Heart left ventricle (tissue), 16 donors: ENCODE measurements at places on chromosomes 3 and 15. TPM values are rescaled to one million over a fixed set of nuclear protein-coding genes. Genes with fewer than 3 reads are reported as not detected.

The CLRN1 gene
- total RNA-seq, result not detected

The NEK4 gene
- total RNA-seq, result 13.9 TPM

DNA sequence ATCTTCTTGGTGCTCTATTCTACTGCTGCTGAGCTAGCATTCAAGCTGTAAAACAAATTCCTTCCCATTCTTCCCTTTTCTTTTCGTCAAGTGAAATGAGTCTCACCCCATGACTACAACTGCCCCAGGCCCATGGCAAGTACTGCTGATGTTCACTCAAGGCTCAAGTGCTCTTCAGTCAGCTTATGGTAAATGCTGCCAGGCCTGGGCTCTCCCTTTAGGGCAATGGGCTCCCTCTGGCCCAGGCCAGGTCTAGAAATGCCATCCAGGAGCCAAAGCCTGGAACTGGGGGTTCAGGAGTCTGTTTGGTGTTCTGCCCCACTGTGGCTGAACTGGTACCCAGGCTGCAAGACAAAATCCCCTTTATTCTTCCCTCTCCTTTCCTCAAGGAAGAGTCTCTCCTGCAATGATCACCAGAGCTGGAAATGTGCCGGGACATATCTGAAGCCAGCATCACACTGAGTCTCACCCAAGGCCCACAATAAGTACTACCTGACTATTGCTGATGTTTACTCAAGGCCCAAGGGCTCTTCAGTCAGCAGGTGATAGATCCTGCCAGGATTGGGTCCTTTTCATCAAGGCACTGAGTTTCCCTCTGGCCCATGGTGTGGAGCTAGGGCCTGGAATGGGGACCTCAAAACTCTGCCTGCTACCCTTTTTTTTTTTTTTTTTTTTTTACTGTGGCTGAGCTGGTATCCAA, 205.0 kb upstream of the STAC start:
- no peaks in the 10 kb centered on the region for H3K4me1 ChIP-seq
- H3K27ac ChIP-seq, result no peak overlapping the region
- no peak for DNase-seq
- no peaks in the 10 kb centered on the region for H3K36me3 ChIP-seq
- no peak overlapping the region for H3K4me3 ChIP-seq

GRCh38 chr3:31878231-31878838, 102.7 kb downstream of the OSBPL10 start:
- H3K4me1 ChIP-seq, result no peaks in the 10 kb centered on the region
- no peaks in the 10 kb centered on the region for H3K36me3 ChIP-seq
- H3K27me3 ChIP-seq, result no peaks in the 10 kb centered on the region
- DNase-seq, result no peak
- no peak overlapping the region for H3K4me3 ChIP-seq

DNA sequence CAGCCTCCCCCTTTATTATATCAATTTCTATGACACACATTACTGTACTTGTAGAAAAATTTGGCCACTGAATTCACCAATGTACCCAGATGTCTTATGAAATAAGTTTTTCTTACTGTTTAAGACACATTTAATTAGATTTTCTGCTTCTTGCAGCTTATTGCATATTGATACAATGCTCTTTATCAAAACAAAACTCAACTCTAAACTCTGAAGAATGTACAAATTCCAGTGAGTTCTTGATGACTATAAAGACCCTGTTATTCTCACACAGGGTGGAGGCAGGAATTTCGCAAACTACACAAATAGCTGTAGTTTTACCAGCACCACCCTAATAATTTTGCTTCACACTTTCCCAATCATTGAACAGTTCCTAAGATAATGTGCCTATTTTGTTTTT, 22.0 kb downstream of the CMTM6 start:
- H3K4me1 ChIP-seq, result no peaks in the 10 kb centered on the region
- no peak overlapping the region for H3K4me3 ChIP-seq
- H3K27me3 ChIP-seq, result no peaks in the 10 kb centered on the region
- no peaks in the 10 kb centered on the region for H3K36me3 ChIP-seq

DNA sequence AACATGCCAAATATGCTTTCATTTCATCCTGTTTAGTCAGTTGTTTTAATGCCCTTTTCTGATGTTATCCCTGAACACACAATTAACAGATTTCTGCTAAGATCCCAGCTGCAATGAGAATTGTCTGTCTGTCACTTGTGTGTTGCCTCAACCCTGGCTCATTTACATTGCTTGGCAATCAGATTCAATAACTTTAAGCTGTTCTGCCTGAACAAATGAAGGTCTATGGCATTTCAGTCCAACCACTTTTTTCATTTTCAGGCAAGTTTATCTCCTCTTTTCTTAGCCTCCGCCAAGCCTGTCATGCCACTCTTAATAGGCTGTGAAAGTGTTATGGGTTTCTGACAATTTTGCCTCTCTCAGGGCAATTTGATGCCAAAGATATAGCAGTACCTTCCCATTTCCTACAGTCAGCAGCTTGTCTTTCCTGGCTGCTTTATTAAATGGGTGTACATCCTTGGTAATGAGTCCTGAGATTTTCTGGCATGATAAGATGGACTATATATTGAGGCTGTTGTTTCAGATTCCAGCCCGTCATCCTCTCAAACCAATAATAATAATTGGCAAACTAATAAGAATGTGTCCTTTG, 68.7 kb upstream of the ADAMTS9 start:
- no peaks in the 10 kb centered on the region for H3K27me3 ChIP-seq
- no peak overlapping the region for H3K4me3 ChIP-seq
- no peaks in the 10 kb centered on the region for H3K36me3 ChIP-seq

GRCh38 chr3:146390006-146390772, 79.2 kb downstream of the PLSCR2 start:
- H3K27ac ChIP-seq, result peak overlapping the region; percentile 34
- peaks cover 5% of the 10 kb centered on the region for H3K4me1 ChIP-seq
- H3K36me3 ChIP-seq, result no peaks in the 10 kb centered on the region
- no peaks in the 10 kb centered on the region for H3K27me3 ChIP-seq
- H3K4me3 ChIP-seq, result no peak overlapping the region

GRCh38 chr3:144055604-144056003, 84.0 kb downstream of the DIPK2A start:
- no peak overlapping the region for H3K27ac ChIP-seq
- H3K4me1 ChIP-seq, result no peaks in the 10 kb centered on the region
- no peaks in the 10 kb centered on the region for H3K27me3 ChIP-seq
- DNase-seq, result no peak

GRCh38 chr3:101224739-101225138, 95.6 kb downstream of the IMPG2 start:
- no peak overlapping the region for H3K27ac ChIP-seq
- H3K4me3 ChIP-seq, result no peak overlapping the region
- no peaks in the 10 kb centered on the region for H3K27me3 ChIP-seq
- no peaks in the 10 kb centered on the region for H3K36me3 ChIP-seq
- no peak for DNase-seq
- H3K4me1 ChIP-seq, result no peaks in the 10 kb centered on the region

DNA sequence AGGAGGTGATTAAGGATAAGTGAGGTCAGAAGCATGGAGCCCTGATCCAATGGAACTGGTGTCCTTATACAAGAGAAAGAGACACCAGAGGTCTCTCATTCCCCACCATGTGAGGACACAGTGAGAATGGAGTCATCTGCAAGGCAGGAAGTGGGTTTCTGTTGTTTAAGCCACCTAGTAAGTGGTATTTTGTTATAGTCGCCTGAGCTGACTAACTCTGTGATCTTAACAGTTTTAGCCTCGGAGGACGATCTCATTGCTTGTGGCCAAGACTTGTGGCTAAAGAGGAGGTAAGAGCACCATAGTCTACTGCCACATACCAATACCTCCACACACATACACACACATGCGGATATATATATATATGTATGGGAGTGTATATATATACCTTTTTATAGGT, 73.8 kb downstream of the MCTP2 start:
- H3K4me1 ChIP-seq, result no peaks in the 10 kb centered on the region
- no peak overlapping the region for H3K27ac ChIP-seq
- H3K4me3 ChIP-seq, result no peak overlapping the region
- no peaks in the 10 kb centered on the region for H3K27me3 ChIP-seq
- no peaks in the 10 kb centered on the region for H3K36me3 ChIP-seq
- DNase-seq, result no peak

DNA sequence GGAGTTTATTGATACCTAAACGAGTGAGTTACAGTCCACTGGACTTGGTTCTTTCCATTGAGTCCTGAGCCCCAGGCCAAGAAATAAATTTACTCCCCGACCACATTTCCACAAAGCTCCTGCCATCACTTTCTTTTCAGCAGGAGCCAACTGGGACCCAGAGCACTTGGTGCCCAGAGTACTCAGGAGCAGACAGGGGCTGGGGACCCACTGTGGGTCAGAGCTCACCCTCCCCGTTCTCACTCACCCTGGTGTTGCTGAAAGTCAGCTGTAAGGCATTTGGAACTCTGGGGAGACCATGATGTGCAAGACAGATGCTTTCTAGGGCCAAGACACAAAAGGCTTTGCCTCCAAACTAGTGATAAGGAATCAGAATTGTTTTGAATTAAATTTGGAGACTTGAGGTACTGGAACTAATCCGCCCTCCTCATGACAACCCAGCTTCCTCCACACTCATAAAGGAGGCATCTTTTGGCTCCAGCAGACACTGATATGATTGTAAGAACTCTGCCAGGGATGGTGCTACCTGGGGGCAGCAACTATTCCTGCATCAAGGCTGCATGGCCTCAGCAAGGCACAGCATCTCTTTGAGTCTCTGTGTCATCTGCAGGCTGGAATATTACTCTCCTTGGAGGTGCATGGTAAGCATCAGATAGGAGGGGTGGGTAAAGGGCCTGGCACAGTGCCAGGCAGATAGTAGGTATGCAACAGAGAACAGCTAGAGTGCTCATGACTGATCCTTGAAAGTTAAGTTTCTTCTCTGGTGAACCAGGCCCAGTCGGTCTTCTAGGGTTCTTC, 7.3 kb upstream of the CAMK1 start:
- H3K36me3 ChIP-seq, result peaks cover 5% of the 10 kb centered on the region
- no peaks in the 10 kb centered on the region for H3K27me3 ChIP-seq
- H3K27ac ChIP-seq, result no peak overlapping the region
- peaks cover 55% of the 10 kb centered on the region for H3K4me1 ChIP-seq

DNA sequence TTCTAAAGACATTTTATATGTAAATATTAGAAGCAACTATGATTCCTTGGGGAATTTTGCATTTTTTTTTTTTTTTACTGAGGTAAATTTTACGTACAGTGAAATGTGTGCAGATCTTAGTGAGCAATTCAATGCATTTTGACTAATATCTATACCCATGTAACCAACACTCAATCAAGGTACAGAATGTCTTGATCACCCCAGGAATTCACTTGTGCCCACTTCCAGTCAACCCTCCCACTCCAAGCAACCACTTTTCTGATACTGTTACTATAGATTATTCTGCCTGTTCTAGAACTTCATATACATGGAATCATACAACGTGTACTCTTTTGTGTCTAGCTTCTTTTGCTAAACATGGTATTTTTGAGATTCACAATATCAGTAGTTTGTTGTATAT, 45.1 kb upstream of the MGLL start:
- no peaks in the 10 kb centered on the region for H3K4me1 ChIP-seq
- no peaks in the 10 kb centered on the region for H3K36me3 ChIP-seq
- H3K4me3 ChIP-seq, result no peak overlapping the region
- no peaks in the 10 kb centered on the region for H3K27me3 ChIP-seq
- no peak for DNase-seq

The UBAP1L gene
- total RNA-seq, result 1.4 TPM

GRCh38 chr3:128312271-128312670, 154.4 kb downstream of the DNAJB8 start:
- no peak for DNase-seq
- no peak overlapping the region for H3K4me3 ChIP-seq
- no peaks in the 10 kb centered on the region for H3K36me3 ChIP-seq
- peaks cover 3% of the 10 kb centered on the region for H3K4me1 ChIP-seq
- H3K27ac ChIP-seq, result no peak overlapping the region

GRCh38 chr15:80849308-80849707, 70.1 kb downstream of the CEMIP start:
- no peaks in the 10 kb centered on the region for H3K36me3 ChIP-seq
- H3K4me3 ChIP-seq, result no peak overlapping the region
- DNase-seq, result no peak
- H3K27ac ChIP-seq, result no peak overlapping the region
- no peaks in the 10 kb centered on the region for H3K4me1 ChIP-seq

The GATM gene
- 121 TPM for total RNA-seq

The ASB14 gene
- 1.7 TPM for total RNA-seq

The ECT2 gene
- total RNA-seq, result 3.4 TPM

The POLR2H gene
- 15.2 TPM for total RNA-seq

GRCh38 chr3:129132097-129132866, 10.7 kb upstream of the RAB43 start:
- no peak for DNase-seq
- peaks cover 100% of the 10 kb centered on the region for H3K36me3 ChIP-seq
- H3K4me1 ChIP-seq, result no peaks in the 10 kb centered on the region
- no peak overlapping the region for H3K27ac ChIP-seq

The RTP3 gene
- total RNA-seq, result not detected

The GHSR gene
- total RNA-seq, result not detected

GRCh38 chr15:85421116-85421925, 40.9 kb downstream of the AKAP13 start:
- no peaks in the 10 kb centered on the region for H3K36me3 ChIP-seq
- H3K4me3 ChIP-seq, result no peak overlapping the region
- peaks cover 72% of the 10 kb centered on the region for H3K4me1 ChIP-seq

The STRA6 gene
- total RNA-seq, result 0.24 TPM

The RBP2 gene
- total RNA-seq, result not detected

The C3orf85 gene
- not detected for total RNA-seq

The FGD5 gene
- 10.2 TPM for total RNA-seq

The AGBL1 gene
- not detected for total RNA-seq

DNA sequence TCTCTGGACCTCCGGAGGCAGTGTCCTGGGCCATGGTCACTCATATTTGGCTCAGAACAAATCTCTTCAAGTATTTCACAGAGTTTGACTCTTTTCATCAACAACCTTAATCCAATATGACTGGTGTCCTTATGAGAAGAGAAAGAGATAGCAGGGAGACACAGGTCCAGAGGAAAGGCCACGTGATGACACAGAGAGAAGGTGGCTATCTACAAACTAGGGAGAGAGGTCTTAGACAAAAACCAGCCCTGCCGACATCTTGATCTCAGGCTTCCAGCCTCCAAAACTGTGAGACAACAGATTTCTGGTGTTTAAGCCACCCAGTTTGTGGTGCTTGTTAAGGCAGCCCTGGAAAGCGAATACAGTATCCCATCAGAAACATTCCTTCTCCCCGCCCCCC, 237.1 kb upstream of the PROK2 start:
- no peak overlapping the region for H3K4me3 ChIP-seq
- no peaks in the 10 kb centered on the region for H3K27me3 ChIP-seq

GRCh38 chr3:49654176-49654825, 19.9 kb upstream of the APEH start:
- H3K27me3 ChIP-seq, result no peaks in the 10 kb centered on the region
- no peak overlapping the region for H3K27ac ChIP-seq
- H3K4me3 ChIP-seq, result no peak overlapping the region
- H3K36me3 ChIP-seq, result no peaks in the 10 kb centered on the region
- no peak for DNase-seq

- H3K27ac ChIP-seq, result no peak overlapping the region
- H3K4me1 ChIP-seq, result no peaks in the 10 kb centered on the region
- DNase-seq, result no peak
- H3K36me3 ChIP-seq, result no peaks in the 10 kb centered on the region
- H3K4me3 ChIP-seq, result no peak overlapping the region
These were observed 476.5 kb upstream of the WNT5A start for GRCh38 chr3:55963601-55964000.

GRCh38 chr3:80000022-80000421, 232.2 kb upstream of the ROBO1 start:
- no peaks in the 10 kb centered on the region for H3K36me3 ChIP-seq
- H3K27ac ChIP-seq, result no peak overlapping the region
- H3K4me1 ChIP-seq, result no peaks in the 10 kb centered on the region
- no peak for DNase-seq
